Occipital lobe (tissue), 3 donors: ENCODE measurements at places on chromosomes 7 and 10. TPM values are rescaled to one million over a fixed set of nuclear protein-coding genes. Genes with fewer than 3 reads are reported as not detected.

- no peak for DNase-seq
These were observed 46.4 kb downstream of the DENND2A start for GRCh38 chr7:140594131-140594691.

DNA sequence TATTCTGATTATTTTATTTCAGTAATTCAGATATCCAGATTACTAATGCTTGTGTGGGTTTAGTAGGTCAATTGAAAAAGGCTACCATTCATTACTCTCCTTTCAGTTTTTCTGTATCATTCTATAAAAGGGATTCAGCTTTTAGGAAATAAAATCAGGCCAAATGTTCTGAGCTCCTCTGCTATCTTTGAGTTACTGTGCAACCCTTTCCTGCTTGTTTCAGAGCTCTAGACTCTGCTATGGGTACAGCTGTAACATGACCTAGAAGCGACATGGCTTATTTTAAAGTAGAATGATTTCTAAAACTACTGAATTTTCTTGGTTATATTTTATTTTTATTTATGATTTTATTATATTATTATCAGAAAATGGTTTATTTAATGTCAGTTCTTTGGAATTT is 142.8 kb downstream of the LYZL1 start:
- no peak for DNase-seq

DNA sequence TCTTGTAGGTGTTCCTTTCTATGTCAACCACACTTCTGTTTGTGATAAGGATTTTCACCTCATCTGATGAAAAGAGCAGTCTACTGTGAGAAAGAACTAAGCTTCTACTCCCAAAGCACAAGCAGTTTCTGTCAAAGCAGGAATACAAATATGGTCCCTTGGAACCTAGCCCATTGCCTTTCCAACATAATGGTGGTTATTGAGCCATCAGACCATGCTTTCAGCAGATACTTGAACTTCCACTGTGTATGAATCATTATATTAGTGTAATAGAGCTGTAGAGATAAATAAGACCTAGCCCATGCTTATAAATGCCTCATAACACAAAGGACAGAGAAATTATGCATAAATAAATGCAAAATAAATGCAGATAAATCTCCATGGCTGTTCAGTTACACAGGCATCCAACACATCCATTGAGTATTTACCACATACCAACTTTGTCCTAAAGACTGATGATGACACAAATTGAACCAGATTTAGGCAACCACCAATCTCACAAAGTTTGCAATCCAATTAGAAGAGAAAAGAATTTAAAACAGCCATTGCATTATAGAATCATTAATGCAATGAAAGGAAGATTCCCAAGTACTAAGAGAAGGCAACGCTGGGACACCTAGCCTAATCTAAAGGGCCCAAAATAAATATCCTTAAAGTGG is 729.4 kb upstream of the C7orf33 start:
- DNase-seq = no peak

DNA sequence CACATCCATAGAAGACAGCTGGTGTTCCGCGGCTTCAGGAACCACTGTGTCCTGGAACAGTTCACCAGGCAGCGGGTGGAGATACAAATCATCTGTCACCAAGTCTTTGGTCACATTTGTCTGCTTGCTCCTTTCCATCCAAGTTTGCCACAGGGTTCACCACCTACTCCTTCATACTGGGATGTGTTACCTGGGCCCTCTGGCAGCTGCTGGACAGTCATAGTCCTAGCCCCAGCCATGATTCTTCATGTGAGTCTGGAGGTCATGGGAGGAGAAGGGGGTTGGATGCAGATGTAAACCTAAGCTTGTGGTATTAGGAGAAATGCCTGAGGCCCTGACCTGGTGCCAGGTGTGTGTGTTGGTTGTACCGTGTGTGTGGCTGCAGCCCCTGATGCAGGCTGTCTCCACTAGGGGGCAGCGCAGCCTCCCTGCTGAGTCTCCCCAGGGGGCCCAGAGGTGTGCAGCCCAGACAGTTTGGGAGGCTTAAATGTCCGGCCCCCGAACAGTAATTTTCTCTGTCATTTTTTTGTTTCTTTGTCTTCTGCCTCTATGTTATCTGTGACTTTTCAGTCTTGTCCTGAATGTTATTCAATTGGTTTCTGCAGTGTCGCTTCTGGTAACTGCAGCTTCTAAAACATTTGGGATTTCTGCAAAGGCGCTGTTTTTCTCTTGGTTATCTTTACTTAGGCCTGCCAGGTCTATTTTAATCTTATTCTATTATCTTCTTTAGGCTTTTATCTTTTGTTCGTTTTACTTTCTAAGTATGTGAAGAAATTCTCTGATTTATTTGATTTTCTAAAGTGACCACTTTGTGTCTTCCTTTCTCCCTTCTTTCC is 14.8 kb downstream of the NPS start:
- DNase-seq = no peak

DNA sequence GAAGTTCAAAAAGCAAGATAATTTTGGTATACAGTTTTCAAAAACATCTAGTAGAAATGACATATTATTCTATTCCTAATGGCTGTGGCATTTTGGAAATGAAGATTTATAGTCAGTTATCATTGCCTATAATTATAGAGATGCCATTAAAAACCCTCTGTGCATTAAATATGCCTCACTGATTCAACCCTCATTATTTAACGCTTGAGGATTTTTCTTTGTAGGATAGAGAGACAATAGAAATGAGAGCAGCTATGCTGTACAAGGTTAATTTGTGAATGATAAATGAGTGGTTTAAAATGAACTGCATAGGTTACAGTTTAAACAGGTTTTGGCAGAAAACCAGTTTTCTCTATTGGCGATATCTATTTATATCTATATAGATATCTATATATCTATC is 32.2 kb upstream of the SEMA3A start:
- DNase-seq = no peak

DNA sequence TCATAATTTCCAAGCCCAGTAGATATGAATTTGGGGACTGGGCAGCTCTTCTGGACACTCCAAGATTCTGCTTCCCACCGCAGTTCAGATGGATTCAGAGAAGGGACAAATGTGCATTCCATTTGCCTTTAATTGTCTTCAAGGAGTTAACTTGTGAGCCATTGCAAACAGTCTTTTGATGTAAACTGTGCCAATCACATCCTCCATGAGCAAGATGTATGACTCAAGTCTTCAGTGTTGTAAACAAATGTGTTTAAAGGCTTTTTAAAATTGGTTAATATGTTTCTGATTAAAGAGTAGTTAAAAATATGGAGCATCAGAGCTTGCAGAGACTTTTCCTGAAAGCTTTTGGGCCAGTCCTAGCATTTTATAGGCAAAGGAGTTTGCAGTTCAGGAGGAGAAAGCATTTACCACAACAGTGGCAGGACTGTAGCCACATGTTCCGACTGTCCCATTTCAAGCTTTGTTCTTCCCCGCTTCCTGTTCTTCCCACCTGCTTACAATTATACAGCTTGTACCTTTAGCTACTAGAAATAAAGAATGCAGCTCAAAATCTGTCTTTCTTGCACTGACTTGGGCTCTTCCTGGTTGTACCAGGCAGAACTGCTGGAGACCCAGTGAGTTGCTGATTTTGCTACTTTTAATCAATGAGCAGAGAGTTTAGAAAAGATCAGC is 6.2 kb downstream of the SLC18A2 start:
- DNase-seq = no peak

- no peak for DNase-seq
These were observed 12.5 kb upstream of the SLC18A3 start for GRCh38 chr10:49597426-49598163.

- DNase-seq = no peak
These were observed 117.0 kb upstream of the FAM204A start for GRCh38 chr10:118458957-118459641.

DNA sequence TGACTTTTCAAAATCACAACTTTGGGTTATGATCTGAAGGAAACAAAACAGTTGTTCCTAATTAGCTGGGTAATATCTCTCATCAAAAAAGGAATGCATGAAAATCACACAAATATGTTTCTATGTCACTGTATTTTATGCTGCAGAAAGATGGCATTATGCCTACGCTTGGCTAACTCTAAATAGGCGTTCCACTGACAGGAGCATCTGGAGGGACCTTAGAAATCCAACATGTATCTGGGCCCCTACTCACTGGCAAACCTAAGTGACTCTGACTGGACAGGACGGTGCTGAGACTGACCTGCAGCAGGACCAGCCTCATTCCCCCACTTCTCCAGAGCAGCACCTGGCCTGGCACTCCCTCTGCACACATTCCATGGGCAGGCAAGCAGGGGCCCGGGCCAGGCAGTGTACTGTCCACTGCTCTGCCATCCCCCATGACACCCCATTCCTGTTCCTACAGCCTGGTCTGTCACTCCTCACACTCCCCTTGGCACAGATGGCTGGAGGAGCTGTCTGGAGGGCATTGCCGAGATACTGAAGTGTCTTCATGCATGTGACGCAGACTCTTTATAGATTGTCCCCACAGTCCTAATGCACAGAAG is 2.6 kb upstream of the MYL7 start:
- no peak for DNase-seq

GRCh38 chr7:135257790-135258189 is 24.2 kb downstream of the STRA8 start:
- no peak for DNase-seq

DNA sequence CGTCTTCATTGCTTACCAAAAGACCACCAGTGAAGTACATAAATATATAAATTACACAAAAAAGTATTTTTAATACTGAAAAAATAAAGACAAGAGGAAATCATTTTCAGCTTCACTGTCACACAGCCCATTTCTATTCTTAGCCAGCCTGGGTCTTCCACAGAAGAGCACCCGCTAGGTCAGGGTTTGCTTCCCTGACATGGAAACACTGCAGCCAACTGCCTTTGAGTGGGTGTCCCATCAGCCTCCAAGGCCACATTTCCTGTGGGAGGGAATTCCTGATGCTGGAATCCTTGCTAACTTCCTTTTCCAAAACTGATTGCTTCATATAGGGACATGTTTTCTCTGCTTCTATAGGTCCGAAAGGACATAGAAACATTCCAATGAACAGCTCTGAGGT is 137.8 kb upstream of the CAV2 start:
- no peak for DNase-seq

DNA sequence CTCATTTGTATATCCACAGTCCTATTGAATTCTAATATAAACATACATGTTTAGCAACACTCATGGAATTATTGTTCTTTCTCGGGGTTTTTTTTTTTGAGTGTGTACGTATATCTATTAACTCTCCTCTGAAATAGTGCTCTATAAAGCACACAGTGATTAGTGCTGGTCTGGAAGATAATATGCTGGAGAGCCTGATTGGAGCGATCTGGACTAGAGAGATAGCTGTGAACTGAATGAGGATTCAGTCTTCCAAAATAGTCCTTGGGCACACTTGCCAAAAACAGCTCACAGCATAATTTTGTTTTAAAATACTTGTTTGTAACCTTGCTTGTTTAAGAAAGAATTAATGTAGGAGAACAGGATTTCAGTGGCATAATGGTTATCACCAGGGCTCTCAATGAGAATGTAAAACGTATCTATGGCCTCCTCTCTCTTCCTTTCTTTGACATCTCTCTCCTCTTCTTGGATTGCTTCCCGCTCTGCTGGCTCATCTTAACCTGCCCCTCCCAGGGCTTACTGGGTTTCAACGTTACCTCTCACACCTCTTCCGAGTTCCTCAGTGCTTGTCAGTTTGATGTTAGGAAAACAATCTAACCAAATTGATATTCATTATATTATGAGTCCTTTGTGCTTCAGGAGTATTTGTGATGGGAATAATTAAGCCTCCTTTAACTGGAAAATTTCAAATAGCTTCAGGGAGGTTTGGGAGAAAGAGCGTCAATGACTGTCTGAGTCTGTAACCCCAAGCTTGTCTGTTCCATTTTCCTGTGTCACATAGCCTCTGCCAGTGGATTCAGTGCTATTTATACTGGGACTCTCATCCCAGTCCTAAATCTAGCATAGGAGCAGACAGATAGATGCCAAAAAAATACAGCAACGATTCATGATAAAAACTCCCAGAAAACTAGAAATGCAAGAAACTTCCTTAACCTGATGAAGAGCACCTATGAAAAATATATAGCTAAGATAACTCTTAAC is 16.2 kb upstream of the AGK start:
- DNase-seq = no peak

DNA sequence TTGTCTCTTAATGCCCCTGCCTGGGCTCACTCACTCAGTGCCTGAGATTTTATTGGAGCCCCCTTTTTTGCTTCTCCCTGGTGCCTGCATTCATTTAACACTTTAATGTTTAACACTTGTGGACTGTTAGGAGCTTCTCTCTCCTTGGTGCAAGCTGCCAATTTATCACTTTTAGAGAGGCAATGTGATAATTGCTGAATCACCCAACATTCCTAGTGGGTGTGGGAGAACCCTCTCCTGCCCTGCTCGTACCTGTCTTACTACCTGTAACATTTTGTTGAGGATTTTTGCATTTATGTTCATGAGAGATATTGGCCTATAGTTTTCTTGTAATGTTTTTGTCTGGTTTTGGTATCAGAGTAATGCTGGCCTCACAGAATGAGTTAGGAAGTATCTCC is 13.2 kb downstream of the STAM start:
- DNase-seq = no peak

GRCh38 chr10:128044961-128045832 is 81.0 kb downstream of the MKI67 start:
- no peak for DNase-seq

GRCh38 chr7:155405399-155406318 is 52.3 kb upstream of the EN2 start:
- no peak for DNase-seq

DNA sequence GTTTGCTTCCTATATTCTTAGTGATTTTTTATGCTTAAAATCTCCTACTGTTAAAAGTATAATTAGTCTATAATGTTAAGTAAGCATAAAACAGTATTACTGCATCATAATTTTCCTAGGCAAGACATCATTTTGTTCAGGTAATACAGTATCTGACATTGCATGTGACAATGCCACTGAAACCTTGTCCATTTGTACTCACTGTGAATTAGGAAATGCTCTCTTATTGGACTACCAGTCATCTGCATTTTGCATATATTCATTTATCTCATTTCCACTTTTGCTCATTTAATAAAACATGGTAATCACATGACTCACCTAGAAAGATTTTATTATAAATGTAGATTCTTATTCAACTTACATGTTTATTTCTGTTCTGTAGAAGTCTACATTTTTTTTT is 379.1 kb downstream of the ETV1 start:
- no peak for DNase-seq

- DNase-seq = no peak
These were observed 1.2 kb upstream of the AMPH start for GRCh38 chr7:38632411-38632810.

The CCL24 gene
- total RNA-seq = not detected

The PLXDC2 gene
- total RNA-seq = 12.5 TPM

The CFAP69 gene
- total RNA-seq = 6.2 TPM

The GPR22 gene
- total RNA-seq = 226 TPM

The SPDYE2B gene
- total RNA-seq = not detected

The TSC22D4 gene
- total RNA-seq = 9.7 TPM

The SLC18A3 gene
- total RNA-seq = not detected

The SEC23IP gene
- total RNA-seq = 19.8 TPM

The LRRN3 gene
- 187 TPM for total RNA-seq
